Ammon's horn (tissue), 1 donor: ENCODE measurements at places on chromosomes 5 and 9.

DNA sequence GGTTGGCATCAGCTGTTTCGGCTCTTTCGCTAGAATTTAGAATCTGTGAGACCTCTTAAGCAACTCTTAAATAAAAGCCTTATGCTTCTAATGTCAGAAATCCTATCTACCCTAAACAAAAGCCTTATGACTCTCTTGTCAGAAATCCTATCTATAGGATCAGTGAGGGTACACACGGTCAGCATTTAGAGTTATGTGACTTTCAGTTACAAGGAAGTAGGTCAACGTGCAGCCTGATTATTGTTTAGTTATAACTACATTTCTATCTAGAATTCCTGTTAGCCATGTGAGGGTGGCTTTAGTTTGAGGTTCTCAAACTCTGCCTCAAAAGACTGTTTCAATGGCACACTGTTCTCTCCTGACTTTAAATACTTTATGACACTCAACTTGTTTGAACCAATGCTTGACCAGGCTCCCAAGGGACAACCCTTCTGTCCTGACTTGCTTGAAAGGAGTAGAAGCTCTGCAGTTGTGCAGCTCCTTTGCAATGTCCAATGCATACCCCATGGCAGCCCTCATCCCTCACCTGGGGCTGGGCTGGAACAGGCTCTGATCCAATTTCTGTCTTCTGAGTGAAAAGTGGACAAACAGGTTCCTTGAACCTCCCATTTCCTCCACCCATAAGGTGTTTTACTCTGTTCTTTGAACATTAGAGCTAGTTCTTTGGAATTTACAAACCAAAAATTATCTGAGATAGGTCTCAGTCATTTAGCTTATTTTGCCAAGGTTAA is 251.6 kb upstream of the PIK3R1 start:
- DNase-seq: no peak

DNA sequence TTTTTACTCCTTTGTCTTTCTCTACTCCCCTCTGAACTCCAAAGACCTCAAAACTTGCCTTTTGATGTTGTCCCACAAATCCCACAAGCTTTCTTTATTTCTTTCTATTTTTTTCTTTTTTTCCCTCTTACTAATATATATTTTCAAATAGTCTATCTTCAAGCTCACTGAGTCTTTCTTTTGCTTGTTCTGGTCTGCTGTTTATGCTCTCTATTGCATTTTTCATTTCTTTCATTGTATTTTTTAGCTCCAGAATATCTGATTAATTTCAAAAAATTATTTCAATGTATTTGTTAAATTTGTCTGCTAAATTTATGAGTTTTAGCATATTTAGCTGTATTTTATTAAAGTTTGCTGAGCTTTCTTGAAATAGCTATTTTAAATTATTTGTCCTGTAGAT is 223.3 kb upstream of the IRX1 start:
- DNase-seq: no peak

DNA sequence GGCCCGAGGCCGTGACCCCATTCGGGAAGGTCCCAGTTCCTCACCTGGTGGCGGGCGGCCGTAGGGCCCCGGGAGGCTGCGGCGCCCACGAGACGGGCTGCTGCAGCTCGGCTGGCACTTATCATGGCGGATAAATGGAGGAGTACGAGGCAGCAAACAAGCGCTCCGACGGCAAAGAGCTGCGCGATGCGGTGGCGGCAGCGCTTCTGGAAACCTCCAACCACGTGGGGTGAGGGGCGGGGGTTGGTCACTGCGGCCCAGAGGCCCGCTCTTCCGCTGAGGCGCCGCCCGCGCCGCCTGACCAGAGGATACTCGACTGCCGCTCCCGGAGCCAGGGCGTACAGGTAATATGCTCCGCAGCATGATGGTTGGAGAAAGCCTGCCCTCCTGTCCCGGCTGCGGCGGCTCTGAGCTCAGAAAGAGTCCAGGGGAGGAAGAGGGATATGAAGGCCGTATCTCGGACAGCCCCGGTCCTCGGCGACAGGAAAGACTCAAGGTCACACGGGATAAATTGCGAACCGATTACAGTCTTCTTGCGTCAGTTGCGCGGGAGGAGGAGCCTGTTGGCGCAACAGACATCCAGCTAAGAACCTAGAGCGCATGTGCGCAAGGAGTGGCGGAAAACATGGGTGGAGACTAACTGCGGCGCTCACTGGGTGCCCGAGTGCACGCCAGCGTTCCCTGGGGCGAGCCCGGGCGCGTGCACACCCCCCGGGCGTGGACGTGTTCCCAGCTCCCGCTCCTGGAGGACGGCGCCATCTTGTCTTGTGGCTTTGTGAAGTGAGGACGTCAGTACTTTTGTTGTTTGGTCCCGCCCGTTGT is at the start of gene HSPA9:
HSPA9 (minus strand) TSS at position 208 of the 822 bp plus-strand sequence; CDS start at position 125, 83 bp downstream.
- peak; percentile 99 for DNase-seq

DNA sequence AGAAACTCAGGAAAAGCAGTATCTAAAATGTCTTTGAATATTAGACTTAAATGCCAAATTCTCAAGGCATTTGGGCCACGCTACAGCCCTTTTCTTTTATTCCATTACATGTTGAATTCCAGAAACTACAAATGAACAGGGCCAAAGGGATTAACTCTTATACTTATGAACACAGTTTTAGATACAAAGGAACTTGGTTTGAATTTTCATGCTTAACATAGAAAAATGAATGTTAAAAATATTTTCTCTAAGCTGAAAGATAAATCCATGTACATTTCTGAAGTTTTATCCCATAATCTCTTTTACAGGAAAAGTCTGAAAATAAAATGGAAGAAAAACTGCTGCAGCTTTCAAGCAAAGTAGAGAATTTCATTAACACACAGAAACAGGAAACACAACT is 56.8 kb downstream of the FAM81B start:
- DNase-seq: no peak

DNA sequence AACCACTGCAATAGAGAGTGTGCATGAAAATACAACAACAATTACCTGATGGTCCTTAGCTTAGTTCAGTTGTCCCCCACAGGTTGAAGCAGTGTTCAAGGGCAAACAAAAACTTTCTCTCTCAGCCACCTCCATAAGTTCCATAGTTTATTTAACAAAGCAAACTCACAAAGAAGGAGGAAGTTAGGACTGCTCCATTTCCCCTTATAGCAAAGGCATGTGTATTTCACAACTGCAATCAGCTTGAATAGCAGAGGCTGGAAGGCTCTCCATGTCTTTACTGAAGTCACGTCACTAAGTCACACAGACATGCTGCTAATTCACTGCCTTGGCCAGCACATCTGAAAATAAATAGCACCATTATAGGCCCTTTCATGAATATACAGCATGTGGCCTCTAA is 43.3 kb downstream of the DOCK8 start:
- DNase-seq: peak; percentile 34

- no peak for DNase-seq
Measured at GRCh38 chr5:108634010-108634616, 113.6 kb upstream of the FER start.

DNA sequence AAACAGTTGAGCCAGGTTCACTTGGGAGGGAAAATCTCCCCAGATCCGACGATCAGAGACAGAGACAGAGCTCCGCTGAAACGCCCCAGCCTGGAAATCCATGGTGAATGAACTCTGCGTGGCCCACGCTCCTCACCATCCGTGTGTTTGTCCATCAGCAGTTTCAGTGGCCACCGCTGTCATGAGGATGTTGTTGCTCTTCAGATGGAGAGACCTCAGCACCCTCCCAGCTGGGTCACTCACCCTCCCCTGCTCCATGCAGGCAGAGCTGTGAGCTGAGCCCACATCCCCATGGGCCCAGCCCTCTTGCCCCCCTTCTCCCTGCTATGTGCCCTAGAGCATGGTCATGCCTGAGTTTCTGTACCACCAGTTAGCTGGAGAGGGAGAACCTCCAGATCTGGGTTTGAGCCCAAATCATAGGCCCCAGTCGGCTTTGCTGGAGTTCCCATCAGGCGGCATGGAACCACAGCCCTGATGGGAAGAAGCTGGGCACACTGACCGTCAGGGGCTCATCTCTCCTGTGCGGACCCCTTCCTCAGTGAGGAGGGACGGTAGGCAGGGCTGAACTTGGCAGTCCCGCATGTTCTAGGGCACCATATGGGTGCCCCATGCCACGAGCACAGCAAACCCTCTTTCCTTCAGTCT is 154.4 kb upstream of the COL5A1 start:
- no peak for DNase-seq

DNA sequence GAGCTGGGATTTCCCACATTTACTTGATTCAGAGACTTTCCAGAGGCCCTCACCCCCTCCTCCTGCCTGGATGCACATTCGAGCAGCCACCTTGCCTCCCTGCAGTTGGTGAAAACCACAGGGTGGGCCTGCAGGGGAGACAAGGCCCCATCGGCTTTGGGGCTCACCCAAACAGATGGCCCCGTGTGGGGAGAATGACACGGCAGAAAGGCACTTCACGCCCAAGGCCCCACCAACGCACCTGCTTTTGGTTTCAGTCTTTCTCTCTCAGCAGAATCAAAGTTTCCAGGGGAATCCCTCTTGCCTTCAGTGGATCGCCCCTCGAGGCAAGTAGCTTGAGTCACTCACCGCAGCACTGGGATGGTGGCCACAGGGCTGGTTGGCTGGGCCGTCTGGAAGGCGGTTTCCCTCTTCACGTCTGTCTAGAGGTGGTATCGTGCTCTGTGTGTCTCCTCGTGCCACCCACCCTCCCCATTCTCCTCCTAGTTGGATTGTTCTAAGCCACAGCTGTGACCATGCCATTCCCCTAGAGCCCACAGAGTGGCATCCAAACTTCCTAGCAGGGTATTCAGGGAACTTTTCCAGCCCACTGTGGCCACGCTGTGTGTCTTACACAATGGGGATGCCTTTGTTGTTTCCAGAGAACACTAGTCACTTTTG is 31.8 kb downstream of the SEC61B start:
- DNase-seq: peak; percentile 71

DNA sequence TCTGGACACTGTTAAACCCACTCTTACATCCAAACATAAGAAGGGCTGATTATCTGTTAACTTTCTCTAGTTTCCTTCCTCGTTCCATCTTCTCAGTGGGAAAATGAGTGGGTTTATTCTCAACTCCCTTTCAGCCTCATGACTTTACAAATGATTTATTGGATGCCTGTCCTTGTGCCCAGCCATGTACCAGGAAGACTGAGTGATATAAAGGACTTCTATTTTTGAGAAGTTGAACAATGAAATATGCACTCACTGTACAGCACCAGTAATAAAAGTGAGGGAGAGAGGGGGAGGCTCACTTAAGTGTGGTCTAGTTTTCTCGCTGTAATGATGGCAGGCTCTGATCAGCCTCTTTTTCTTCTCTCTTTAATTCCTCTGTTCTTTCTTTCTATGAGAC is 277.6 kb downstream of the SMARCA2 start:
- no peak for DNase-seq

- no peak for DNase-seq
Measured at GRCh38 chr9:90904706-90905478, 103.3 kb downstream of the SYK start.

DNA sequence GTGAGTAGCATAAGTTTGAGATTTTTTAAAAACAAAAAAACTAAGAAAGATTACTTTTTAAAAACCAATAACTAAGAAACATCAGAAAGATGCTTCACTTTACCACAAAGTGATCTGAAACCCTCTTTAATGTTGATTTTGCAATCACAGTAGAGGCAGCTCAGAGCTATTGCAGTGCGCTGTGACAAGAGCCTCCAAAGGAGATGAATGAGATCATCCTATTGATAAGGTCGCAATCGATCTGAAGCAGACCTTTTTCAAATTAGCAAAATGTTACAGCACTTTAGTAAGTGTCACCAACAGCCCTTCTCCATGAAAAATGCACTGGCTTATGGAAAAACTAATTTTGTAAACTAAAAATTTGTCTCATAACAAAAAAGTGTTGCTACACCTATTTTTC is 284.6 kb upstream of the EFNA5 start:
- DNase-seq: no peak

- no peak for DNase-seq
Measured at GRCh38 chr5:157362982-157363381, 97.0 kb upstream of the NIPAL4 start.

DNA sequence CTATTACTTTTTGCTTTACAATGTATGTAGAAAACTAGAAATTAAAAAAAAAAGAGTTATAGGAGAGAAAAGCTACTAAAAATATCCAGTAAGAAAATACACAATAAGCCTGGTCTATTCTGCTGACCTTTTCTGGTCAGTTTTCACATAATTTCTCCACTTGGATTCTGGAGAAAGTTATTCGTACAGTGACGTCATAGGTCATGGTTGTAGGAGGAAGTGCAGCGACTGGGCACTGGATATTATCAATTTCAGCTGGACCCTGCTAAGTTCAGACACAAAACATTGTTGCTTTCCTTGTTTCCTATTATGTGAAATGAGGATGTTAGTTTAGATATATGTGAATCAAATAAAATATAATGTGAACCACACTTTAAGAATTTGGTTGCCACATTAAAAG is 201.2 kb downstream of the MTRR start:
- DNase-seq: no peak

GRCh38 chr5:124446120-124446519 is 300.3 kb downstream of the ZNF608 start:
- no peak for DNase-seq

- DNase-seq: no peak
Measured at GRCh38 chr5:127590156-127590722, 58.6 kb upstream of the CTXN3 start.

DNA sequence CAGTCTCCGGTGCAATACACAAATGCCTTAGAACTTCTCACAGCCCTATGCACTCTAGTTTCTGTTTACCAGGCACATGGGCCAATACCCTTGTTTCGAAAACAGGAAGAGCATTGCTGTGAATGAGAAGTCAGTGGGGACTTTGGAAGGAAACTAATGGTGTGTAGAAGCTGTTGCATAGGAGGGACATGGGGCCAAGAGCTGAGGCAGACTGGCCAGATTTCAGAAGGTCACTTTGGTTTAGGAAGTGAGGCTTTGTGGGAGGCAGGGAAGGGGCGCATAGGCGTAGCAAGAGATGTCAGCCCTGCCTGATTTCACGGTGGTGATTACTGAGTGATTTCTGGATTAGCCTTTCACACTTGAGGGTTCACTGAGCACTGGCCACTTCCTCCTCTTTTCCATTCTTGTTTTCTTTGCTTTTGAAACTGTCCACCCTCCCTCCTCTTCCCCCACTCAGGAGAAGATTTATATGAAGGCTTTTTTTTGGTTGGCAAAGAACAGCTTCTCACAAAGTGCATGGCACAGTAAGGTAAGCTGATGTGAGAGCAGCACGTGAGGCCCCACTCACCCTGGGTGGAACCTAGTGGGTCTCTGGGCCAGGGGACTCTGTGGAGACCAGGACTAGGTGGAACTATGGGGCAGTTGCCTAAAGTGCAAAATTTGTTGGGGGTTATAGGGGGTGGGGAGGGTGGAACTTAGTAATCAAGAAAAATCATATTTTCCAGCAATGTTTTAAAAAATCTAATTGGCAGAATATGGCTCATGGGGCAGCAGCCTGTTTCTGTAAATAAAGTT is 6.1 kb upstream of the TMEM252 start:
- peak; percentile 62 for DNase-seq
